ENCODE measurements at places on chromosomes 16 and 17.

GRCh38 chr17:20315821-20316220 is 151.5 kb downstream of the LGALS9B start:
- no peak for DNase-seq

GRCh38 chr17:3754458-3755334 is 31.0 kb downstream of the HASPIN start:
- DNase-seq: peak; percentile 48

DNA sequence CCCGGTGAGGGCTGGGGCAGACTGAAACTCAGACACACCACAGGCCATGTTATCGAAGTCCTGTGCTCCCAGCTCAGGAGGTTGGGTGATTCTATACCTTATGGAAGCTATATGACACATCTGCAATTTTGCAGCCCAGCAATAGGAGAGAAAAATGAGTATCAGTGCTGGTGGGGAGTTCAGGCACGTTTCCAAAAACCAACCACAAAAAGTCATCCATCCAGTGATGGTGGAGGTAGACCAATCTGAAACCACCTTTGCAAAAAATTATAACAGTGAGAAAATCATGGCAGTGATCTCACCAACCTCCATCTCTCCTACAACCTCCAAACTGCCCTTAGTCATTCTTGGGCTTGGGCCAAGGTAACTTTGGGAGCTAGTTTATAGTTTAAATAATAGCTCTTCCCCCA is 327.9 kb downstream of the SLC39A11 start:
- no peak for DNase-seq

- DNase-seq: no peak
These were observed 25.2 kb upstream of the SMPD3 start for GRCh38 chr16:68473358-68474070.

DNA sequence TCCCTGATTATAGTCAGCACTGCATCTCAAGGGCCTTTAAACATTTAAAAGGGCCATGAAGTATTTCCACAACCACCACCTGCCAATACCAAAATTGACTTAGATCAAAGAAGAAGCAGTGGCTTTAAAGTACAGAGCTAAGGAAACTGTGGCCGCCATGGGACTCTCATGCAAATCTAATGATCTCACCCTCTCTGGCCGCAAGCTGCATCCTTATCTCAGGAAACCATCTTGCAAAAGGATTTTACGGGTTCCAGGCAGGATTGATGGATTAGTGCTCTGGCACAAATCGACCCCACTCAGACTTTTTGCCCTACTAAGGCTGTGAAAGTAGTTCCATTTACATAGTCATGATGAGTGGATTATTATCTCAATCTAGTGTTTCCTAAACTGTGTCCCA is 22.6 kb downstream of the CDRT4 start:
- DNase-seq: no peak

- no peak for DNase-seq
These were observed 16.8 kb downstream of the CPD start for GRCh38 chr17:30395398-30396022.
